Effector CD8-positive, alpha-beta T cell (primary cell): ENCODE measurements at places on chromosomes 3 and 15.

DNA sequence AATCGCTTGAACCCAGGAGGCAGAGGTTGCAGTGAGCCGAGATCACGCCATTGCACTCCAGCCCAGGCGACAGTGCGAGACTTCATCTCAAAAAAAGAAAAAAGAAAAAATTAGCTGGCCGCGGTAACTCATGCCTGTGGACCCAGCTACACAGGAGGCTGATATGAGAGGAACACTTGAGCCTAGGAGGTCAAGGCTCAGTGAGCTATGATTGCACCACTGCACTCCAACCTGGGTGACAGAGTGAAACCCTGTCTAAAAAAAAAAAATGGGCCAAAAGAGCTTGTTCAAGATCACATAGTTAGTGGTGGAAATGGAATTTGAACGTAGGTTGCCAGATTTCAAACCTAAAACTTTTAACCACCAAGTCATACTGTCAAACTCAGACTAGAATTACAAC, 46.2 kb upstream of the PPP4R2 start:
- DNase-seq: no peak

- DNase-seq: no peak
These were observed 24.8 kb upstream of the SLC28A1 start for GRCh38 chr15:84859651-84860050.

DNA sequence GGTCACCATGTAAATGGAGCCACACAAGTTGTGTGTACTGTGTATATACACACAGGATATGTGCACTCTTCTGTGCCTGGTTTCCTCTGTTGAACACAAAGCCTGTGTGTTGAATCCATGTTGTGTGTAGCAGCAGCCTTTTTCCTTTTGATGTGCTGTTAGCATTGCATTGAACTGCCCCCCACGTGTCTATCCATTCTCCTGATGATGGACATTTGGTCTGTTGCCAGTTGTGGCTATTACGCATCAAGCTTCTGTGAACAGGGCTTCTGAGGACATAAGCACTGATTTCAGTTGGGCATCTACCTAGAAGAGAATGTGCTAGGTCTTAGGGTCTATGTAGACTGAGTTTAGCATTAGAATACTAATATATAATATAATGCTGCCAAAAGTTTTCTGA, 77.4 kb downstream of the LSM3 start:
- no peak for DNase-seq

GRCh38 chr3:171279972-171280371, 180.2 kb downstream of the TNIK start:
- DNase-seq: no peak

- no peak for DNase-seq
These were observed 268.5 kb downstream of the PTPRG start for GRCh38 chr3:61829722-61830350.

GRCh38 chr3:184001761-184002160, 15.9 kb downstream of the ABCC5 start:
- DNase-seq: no peak

DNA sequence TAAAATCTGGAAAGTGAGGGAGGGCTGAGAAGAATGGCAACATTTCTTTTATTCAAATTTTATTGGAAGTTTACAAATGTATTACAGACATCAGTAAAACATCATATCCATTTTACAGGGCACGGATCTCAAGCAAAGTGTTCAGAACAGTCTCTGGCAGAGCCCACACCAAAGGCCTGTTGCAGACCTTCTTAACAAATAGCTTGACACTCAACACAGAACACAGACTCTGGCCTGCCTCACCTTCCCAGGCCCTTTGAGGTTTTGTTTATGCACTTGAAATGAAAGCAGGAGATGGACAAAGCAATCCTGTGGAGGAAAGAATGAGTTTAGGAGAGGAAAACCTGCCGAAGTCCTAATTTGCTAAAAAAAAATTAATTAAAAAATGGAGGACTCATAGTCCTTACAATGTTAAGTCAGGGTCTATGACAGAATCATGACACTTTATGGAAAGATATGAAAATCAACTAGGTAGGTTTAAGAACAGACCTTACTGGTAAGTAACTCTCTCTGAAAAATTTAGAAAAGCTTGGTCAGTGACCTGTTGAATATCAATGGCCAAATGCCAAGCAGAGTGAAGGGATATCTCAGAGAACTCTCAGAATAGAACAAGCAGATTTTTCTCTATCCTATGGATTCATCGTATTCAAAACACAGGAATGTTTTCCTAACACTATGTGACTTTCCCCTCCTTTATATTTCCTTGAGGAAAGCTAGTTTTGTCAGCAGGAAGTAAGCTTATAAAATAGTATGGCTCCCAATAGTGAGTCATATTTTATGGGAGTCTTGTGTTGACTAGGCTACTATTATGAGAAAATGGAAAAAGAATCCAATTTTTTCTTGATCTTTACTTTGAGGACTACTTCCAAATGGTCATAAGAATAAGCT, 70.8 kb upstream of the PSMD6 start:
- no peak for DNase-seq

DNA sequence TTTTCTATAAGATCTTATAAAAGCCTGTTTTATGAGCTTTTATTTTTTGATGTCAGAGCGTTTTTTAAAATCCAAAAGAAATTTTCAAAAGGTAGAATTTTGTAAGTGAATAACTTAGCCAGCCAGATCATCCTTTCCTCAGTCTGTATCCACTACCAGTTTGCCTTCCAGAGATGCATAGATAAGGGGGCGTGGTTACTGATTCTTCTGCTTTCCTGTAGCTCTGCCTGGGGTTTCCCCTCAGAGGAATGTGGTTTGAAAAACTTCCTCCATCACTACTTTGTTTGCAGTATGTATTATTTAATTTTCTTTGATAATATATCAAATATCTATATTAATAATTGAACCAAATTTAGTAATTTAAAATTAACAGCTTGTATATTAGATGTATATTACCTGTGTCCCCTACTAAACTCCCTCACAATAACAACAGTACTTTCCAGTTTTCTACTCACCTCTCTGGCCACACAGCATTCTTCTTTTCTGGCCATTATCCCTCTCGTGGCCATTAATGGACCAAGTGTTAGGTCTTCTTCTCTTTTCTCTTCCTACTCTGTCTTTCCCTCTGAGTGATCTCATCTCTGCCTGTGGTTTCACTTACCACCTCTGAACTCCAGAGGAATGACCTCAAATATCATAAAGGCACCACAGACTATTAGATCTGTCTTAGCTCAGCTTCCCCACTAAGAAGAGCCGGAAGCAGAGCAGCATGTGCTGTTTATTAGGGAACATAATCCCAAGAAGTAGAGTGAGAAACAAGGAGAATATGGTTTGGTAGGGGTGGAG, 239.7 kb downstream of the UBE2E2 start:
- DNase-seq: peak; percentile 0

DNA sequence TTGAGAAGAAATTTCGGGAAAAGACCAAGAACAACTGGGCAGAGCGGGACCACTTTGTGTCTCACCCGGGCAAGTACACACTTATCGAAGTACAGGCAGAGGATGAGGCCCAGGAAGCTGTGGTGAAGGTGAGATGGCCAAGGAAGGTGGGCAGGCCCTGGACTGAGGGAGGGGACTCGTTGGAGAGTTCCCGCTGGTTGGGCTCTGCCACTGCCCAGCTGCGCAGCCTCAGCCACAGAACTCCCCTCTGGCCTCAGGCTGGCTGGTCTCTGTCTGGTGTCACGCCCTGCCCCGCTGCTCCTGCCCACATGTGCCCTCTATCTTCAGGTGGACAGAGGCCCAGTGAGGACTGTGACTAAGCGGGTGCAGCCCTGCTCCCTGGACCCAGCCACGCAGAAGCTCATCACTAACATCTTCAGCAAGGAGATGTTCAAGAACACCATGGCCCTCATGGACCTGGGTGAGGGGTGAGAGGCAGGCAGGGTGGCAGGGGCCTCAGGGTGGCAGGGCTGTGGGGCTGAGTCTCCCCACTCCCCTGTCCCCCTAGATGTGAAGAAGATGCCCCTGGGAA, 2.4 kb downstream of the PARP3 start:
- no peak for DNase-seq

DNA sequence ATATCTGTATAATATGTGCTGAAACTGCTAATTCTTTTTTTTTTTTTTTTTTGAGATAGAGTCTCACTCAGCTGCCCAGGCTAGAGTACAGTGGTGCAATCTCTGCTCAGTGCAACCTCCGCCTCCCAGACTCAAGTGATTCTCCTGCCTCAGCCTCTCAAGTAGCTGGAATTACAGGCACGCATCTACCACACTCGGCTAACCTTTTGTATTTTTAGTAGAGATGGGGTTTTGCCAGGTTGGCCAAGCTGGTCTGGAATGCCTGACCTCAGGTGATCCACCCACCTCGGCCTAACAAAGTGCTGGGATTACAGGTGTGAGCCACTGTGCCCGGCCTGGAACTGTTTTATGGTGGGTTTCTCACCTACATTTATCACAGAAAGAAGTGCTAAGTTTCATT, 307.8 kb upstream of the STT3B start:
- no peak for DNase-seq

DNA sequence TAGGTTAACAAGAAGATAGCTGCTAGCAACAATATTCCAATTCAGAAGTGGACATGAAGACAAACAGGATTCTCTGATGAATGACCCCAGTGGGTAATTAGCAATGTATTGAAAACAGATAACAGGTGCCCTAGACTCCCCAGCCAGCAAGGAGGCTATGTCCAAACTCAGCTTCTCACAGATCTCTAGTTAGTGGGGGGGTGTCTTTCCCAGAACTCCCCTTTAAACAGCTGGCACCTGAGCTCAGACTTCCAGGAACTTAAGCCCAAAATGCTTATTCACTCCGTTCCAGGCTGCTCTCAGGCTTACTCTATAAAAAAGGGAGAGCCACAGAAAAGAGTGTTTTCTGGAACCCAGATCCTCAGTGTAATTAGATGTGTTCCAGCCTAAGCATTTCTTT, 423.0 kb upstream of the THBS1 start:
- DNase-seq: no peak

- DNase-seq: no peak
These were observed 55.8 kb downstream of the GUCA1C start for GRCh38 chr3:108897883-108898282.

GRCh38 chr3:24401090-24401810, 93.4 kb downstream of the THRB start:
- no peak for DNase-seq

- no peak for DNase-seq
These were observed 66.9 kb downstream of the SMAD3 start for GRCh38 chr15:67132276-67132675.

DNA sequence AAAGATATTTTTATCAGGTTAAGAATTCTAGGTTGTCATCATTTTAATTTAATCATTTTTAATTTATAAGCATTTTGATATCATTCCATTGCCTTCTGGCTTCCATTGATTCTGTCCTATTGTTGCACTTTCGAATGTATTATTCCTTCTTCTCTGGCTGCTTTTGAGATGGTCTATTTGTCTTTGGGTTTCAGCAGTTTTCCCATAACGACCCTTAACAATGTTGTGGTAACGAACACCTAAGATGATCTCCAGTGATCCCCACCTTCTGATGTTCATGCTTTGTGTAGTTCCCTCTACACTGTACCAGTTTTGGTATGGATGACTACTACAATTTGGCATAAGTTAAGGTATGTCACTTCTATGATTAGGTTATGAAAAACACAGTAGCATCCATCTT, 59.9 kb downstream of the MINAR1 start:
- no peak for DNase-seq

DNA sequence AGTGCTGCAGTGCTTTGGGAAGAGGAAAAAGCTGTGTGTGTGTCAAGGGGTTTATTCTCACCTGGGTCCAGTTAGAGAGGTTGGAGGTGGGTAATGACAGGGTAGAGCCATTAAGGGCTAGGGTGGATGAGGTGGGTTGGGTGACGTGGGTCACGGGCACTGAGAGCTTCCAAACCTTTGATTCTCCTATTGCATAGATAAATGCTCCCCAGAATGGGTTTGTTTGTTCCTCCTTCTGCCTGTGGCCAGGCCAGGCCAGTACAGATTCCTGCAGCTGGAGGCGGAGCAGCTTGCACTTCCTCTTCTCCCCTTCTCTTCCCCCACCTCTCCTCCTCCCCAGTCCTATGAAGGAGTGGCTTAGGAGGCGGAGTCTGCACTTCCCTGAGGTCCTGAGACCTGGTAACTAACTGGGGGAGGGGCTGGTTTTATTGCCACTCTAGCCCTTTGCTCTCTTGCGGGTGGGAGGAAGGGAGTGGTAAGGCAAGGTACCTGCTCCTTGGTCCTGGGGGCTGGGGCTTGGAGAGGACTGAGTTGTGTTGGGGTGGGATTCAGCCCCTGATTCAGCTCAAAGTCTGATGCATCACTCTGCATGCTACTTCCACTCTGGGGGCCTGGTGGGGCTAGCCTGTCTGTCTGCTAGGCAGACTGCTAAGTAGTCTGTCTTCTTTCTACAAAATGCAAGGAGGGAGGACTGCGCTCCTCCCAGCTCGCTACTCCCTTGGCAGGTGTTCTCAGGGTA, 3.5 kb downstream of the SPINT1 start:
- no peak for DNase-seq

DNA sequence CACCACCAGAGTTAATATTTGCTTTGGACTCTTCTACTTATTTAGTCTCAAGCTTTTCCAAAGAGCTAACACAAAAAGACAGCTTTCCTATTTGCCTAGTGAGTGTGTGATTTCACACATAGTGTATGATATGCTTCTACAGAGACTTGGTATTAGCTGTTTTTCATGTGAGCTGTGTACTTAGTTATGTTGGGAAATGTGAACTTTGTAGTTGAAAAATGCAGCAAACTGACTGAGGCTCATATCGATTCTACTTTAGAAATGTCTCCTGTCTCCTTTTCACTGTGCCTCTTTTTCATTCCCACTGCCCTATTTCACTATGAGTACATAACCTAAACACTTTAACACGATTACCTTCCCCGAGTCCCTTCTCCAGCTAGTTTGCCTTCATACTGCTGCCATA, 136.5 kb downstream of the ALCAM start:
- DNase-seq: no peak

GRCh38 chr15:100094127-100094510, 247.7 kb downstream of the ADAMTS17 start:
- DNase-seq: no peak

- DNase-seq: no peak
These were observed 387.9 kb downstream of the ZIC1 start for GRCh38 chr3:147797095-147797494.

DNA sequence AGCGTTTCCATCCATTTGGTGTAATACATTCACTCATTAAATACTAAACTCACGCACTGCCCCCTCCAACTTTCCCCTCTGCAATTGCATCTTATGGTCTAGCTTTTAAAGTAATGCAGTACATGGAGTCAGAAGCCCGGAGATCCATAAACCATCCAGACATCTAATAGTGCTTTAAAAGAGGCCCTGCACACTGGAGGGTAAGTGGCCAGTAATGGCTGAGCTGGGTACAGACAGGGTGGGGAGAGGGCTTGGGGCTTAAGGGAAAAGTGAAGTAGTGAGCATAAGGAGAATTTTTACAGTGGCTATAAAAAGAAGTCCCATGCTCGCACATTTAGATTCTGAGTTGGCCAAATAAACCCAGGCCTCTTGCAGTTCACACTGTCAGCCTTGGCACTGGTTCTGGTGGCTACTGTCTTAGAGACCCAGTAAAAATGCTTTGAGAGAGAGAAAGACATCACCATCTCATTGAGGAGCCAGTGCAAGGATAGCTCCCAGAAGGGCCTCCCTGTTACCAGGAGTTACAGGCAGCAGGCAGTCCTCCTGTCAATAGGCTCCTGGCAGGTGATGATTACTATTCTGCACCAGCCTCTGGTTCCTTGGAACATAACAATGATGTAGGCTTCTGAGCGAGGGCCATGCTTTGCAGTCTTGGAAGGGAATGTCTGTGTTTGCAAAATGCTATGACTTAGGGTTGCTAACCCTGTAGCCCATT, 112.6 kb upstream of the NEO1 start:
- no peak for DNase-seq
